Frontal cortex (tissue), 4 donors: ENCODE measurements at places on chromosomes 2 and 18. TPM values are rescaled to one million over a fixed set of nuclear protein-coding genes. Genes with fewer than 3 reads are reported as not detected.

Gene GAREM2
- 6.1 TPM for total RNA-seq

- no peak for DNase-seq
These were observed 112.5 kb downstream of the MREG start for GRCh38 chr2:215900843-215901242.

DNA sequence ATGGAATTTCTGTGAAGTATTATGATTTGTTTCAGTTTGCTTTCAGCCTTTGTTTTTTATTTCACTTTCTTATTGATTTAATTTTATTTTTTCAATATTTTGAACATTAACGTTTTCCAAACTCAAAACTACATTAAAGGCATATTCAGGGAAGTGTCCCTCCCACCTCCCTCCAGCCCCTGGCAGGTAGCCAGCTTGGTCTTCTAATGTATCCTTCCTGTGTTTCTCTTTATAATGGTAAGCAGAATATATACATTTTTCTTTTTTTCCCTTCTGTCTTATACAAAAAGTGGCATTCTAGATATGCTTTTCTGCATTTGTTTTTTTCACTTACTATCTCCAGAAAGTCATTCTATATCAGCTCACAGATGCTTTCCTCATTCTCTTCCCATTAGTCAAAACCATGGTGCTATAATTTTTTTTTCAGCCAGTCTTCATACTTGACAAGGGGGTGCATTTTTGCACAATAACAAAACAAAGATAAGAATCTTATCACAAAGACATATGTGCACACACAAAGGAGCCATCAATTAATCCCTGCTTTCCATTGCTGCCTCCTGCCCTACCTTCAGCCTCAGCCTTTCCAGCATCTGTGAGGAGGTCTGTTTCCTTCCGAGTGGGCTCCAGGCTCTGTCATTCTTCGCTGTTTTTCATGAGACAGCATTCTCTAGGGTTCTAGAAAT, 33.7 kb upstream of the TMEM177 start:
- DNase-seq: no peak

- DNase-seq: no peak
These were observed 71.2 kb upstream of the SEC11C start for GRCh38 chr18:59068276-59069071.

Gene SCN1A
- total RNA-seq: 15.1 TPM

GRCh38 chr18:4450065-4450658, 4.9 kb downstream of the DLGAP1 start:
- DNase-seq: no peak

GRCh38 chr18:48866856-48867255, 83.9 kb downstream of the SMAD7 start:
- DNase-seq: no peak

- DNase-seq: no peak
These were observed 77.6 kb downstream of the EPC2 start for GRCh38 chr2:148721991-148722777.

DNA sequence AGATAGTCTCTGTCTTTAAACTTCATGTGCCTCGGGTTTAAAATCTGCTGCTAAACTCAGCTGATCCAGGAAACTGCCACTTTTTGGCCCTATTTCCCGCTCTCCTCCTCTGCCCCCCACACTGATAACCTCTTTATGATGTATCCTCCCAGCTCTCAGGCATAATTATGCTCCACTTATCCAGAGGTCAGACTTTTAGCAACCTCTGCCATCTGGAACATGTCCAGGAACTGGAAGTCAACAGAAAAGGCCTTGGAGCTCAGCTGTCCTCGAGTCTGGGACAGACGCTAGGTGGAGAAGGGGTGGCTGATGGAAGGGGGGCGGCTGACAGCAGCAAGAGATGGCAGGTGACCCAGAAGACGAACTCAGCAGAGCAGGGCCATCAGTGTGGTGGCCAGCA, 41.2 kb downstream of the ASAP2 start:
- no peak for DNase-seq

- no peak for DNase-seq
These were observed 693.4 kb upstream of the TMEFF2 start for GRCh38 chr2:192888109-192888508.

DNA sequence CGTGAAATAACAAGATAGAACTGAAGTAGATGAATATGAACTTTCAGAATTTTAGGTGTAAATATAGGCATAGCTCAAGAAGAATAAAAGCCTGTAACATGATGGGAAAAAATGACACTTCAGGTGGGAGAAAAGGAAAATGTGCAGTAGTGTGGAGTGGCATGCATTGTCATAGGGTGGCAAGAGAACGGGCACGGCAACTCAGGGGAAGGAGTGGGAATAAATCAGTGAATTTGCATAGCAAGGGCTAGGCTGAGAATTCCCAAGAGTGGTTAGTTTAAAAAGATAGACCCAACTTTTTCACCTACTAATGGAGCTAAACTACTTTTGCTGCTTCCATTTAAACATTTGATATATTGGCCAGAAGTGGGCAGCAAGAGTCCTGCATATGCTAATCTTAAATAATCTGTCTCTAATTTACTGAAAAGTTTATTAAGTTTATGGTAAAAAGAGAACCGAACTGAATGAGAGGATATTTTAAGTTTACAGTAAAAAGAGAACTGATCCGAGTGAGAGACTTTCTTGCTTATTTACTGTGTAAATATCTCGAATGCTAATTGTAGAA, 228.1 kb downstream of the CTNNA2 start:
- no peak for DNase-seq

Gene SCN2A
- 160 TPM for total RNA-seq

DNA sequence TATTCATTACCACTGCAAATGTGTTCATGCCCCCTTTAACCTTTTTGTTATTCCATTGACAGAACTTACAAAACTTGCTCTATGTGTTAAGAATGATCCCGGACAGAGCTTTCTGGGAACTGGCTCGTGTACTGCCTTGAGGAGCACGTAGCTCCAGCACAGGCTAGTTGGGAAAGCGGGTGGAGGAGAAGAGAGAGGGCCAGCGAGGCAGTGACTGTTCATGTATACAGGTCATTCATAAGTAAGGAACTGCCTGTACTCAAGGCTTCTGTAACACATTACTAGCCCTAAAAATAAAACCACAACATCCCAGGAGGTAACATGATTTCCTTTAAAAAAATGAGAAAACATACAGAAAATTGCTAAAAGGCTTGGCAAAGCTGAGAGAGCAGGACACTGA, 109.0 kb downstream of the STK39 start:
- DNase-seq: no peak

DNA sequence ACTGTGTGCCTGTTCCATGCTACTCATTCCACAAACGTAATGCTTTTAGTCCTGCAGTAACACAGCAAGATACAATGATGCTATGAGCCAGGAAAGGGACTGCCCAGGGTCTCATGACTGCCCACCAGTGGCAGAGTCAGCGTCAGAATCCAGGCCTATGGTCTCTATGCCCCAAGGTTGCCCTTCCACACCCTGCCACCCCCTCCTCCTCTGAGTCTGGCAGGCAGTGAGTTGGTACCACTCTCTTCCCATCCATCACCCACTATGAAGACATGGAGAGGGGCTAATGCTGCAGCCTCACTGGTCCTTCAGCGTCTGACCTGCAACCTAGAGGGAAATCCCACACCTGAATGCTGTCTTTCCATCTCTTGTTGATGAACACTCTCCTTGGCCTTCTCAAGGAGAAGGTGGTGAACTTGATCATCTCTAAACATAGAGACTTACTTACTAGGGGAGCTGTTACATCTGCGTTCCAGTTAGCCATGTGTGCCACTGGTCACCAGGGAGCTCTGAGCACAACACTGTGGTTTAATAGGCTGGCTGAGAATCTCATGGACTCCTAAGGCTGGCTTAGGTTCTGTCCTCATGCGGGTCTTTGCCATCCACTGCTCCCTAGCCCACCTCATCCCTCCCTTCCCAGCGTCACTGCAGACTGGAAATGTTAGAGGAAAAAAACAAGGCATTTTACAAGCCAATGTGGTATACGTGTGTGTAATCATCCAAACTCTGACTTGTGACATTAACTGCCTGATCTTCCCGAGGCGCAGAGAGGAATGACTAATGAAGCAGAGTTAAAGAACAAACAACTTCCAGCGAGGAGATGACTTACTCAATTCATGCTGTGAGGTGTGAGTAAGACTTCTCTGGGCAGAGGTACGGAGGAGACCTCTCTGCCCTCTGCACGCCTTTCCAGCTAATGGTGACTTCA, 28.8 kb downstream of the STEAP3 start:
- DNase-seq: no peak

DNA sequence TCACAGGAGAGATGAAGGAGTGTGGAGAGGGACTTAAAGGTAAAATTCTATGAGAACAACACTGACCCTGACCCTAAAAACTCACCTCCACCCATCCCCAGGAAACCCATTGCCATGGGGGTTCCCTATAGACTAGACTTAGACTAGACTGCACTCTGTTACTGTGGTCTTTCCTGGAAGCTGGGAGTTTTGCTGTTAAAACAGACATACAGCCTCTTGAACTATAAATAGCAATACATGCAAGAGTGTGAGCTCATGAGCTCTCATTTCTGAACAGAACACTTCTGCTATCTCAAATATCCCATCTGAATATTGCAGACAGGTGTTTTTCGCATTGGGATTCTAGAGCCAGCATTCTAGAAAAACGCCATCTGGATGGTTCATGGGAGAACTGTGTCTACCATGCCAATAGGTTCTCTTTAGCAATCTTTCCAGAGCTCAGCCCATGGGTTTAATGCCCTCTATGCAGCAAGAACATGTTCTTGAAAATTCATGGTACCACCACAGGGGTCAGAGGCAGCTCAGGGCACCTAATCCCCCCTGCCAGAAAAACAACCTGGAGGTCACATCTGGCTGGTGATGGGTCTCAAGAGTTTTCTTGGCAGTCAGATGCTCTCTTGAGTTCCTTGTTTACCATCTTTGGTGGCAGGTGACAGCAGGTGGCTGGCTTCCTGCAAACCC, 51.9 kb downstream of the SLC14A2 start:
- no peak for DNase-seq

Gene CHPF
- total RNA-seq: 24.1 TPM

DNA sequence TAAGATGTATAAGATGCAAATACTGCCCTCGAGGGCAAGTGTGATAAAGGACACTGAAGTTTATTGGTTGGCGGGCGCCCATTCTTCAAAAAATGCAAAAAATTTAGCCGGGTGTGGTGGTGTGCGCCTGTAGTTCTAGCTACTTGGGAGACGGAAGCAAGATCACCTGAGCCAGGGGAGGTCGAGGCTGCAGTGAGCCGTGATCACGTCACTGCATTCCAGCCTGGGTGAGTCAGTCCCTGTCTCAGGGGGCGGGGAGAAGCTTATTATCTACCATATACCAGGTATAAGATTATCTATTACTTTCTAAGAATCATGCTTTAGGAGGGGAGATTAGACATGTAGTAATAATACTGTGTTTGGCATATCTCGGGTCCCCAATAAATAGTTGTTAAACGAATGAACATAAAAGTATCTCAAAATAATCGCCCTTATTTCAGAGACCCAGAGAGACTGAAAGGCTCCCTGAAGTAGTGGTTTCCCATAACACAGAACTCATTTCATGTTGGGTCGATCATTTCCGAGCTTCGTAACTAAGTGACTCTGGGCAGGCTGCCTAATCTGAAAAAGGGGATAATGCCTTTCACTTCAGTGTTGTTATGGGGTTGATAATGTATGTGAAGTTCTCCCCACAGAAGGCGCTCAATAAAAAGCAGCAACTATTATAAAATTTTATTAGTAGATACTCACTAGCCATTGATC, 1.2 kb upstream of the SELENOI start:
- no peak for DNase-seq

DNA sequence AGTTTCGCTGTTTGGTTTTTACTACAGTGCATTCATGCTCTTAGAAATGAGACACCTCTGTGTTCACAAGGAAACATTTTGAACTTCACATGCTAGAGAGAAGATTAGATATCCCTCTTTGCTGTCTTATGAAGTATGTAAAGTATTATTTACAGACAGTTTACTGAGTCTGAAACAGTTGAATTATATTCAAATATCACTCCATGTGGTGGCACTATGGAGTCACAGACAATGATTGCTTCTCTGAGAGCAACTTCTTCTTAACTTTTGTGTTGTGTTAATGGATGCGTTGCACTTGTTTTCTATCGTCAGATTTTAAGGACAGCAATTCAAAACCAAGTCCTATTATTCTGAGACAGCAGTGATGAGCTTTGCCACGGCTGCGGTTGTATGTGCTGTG, 823.6 kb downstream of the GALR1 start:
- DNase-seq: no peak

DNA sequence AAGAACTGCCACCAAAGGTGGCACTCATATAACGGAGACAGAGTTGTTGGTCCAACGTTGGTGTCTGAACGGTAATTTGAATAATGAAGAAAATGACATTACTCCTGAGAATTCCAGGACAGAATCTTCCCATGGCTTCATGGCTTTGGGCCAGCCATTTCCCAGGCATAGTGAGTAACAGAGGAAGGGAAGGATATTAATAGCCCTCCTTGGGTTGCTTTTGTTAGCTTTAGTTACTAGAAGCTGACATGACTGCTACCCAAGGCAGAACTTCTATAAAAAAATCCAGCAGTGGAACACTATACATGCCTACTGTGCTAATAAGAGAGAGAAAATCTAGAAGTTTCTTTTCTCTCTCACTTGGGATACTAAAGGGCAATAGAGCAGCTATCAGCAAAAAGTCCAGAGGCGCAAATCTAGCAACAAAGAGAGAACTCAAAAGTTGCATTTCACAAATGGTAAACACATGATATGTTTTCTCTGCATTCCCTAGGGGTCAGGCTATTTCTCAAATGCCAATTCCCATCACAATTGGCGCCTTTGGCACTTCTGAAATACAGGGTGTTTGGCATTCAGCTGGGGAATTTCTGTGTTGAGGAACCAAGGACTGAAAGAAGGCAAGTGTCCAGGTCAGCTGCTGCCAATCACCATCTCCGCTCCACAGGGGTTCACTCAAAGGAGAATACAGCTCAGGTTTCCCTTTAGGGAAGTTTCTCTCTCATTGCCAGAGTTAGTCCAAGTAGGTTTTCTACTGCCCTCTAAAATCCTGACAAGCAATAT, 160.8 kb upstream of the KYNU start:
- DNase-seq: no peak

DNA sequence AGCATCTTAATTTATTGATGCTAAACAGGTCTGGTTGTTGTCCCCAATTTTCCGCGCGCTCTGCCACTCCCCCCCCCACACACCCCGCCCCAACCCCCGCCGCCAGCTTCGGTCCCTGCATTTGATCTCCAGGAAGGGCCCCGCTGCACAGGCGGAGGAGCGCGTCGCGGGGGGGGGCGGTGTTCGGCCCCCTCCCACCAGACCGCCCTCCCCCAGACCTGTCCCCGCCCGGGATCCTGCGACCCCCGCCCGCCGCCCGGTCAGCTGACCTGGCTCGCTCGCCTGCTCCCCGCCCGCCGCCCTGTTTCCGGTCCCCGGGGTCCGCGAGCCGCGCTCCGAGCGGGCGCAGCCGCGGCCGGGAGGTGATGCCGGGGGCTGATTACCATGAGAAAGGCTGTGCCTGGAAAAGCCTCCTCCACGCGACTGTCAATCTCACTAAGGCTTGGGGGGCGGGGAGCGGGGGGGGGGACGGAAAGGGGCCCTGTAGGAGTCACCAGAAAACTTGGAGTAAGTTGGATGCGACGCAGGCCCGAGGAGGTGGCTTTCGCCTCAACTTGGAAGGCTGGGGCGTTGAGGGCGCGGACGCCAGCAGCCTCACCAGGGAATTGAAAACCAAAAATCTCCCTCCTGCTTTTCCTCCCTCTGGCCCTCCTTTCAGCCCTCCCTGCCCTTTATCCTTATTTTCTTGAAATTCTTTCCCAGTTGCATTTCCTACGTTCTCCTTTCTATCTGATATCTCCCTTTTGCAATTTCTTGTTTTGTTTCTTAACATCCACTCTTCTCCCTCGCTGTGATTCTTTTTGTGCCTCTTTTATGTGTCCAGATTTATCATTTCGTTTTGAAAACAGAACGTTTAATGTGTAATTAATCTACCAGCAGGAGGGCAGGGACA, 4.4 kb upstream of the ZEB2 start:
- DNase-seq: peak; percentile 71

Gene EGR4
- not detected for total RNA-seq
